ENCODE measurements at places on chromosomes 7 and 10.

- DNase-seq: no peak
These were observed 33.8 kb downstream of the PFKFB3 start for GRCh38 chr10:6236349-6237198.

GRCh38 chr10:22379059-22379458 lies 33.8 kb downstream of the SPAG6 start:
- no peak for DNase-seq

DNA sequence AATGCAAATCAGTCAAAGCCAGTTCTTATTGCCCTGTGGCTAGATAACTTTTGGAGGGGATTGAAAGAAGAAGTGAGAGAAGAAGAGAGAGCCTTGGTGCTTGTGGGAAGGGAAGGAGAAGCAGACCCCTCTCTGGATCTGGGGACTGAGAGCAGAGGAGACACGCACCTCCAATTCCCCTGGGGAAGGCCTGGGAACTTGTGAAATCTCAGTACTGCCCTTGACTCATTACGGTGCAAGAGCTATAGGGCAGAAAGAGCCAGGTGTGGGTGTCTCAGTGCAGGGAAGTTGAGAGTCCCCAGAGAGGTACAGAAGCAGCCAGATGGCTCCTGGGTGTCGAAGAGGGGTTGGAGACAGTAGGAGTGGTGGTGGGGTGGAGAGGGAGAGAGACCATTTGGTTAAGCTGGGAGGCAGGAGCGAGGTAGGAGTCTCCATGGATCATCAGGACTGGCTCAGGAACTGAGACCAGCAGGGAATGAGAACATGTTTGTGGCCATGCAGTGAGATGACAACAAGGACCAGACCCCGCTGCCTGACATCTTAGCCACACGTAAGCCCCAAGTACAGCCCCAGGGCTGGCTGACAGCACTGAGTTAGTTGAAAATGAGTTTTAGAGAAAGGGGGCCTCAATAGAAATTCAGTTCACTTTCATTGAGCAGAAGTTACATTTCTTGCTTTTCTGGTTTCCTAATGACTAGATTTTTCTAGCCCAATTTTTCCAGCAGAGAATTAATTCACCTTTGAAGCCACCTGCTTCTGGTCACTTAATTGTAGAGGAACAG lies 238.2 kb downstream of the BUB3 start:
- DNase-seq: no peak

- DNase-seq: no peak
These were observed 93.8 kb downstream of the ADAM12 start for GRCh38 chr10:126294451-126294850.

- no peak for DNase-seq
These were observed 10.8 kb downstream of the LFNG start for GRCh38 chr7:2530071-2530987.

DNA sequence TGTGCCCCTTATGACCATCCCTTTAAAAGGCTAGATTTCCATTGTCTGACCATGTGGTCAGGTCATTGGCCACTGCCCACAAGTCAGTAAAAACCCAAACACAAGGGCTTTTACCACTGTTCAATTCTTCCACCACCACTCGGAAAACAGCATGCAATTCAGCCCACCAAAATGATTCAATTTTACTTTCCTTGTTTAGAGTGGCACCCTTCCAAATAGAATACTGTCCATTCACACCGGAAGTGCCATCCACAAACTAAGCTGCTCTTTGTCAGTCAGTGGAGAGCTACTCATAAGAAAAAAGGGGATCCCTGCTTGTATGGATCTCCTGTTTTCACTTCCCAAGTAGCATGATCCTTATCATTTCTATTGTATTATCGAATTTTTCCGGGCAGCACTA lies 350.7 kb upstream of the MBL2 start:
- no peak for DNase-seq

DNA sequence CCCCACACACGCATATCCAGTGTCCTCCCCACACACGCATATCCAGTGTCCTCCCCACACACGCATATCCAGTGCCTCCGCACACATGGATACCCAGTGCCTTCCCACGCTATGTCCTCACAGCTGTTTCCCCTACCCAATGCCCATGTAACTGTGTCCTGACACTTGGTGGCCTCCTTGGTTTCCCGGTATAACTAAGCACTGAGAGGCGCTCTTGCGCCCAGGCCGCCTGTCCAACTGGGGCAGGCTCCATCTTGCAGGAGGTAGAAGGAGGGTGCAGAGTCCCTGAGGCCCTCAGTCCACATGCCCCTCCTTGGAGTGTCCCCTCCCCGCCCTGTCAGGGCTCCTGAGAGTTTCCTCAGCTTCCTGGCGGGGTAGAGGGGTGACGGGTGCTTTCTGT lies 535.6 kb downstream of the DNAJB6 start:
- no peak for DNase-seq

DNA sequence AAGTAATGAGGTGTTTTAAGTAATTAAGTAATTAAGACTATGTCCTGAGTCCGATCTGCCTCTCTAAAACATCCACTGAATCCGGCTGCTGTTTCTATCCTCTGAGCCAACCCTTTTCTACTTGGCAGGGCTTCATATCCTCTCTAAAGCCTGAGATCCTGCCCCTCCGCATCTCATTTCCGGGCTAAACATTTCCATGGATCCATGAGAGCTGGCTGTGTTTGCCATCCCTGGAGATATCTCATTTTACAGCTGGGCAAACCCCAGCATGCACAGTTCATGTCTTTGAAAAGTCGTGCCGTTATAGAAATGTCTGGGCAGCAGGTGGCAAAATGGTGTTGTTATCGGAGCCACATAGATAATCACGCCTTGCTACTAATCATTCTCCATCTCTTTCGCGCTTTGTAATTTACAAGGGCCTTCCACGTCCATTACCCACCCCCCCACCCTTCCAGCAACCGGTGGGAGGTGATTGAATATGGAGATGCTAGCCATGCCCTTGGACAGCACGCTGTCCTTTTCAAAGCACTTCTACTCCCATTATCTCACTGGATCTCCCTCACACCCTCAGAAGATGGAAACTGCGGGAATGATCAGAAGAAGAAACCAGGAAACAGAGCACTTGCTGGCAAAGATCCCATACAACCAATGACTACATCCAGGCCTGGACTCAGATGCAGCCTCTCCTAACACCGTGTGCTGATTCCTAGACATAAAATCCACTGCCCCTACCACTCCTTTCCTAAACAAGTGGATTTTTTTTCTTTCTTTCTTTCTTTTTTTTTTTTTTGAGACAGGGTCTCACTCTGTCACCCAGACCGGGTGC lies 1189.2 kb downstream of the TYW1 start:
- DNase-seq: no peak

- DNase-seq: no peak
These were observed 22.7 kb upstream of the ZWINT start for GRCh38 chr10:56383806-56384205.

- no peak for DNase-seq
These were observed 140.6 kb upstream of the KMT2E start for GRCh38 chr7:104873401-104873800.
